Thoracic aorta (tissue), 2 donors: ENCODE measurements at places on chromosomes 7 and 10. TPM values are rescaled to one million over a fixed set of nuclear protein-coding genes. Genes with fewer than 3 reads are reported as not detected.
A peak's percentile ranks its signal among the peaks of the same experiment; 100 is the strongest.

- no peak overlapping the region for H3K4me3 ChIP-seq
- H3K27ac ChIP-seq, result no peak overlapping the region
- peaks cover 17% of the 10 kb centered on the region for H3K36me3 ChIP-seq
- no peak for DNase-seq
- H3K27me3 ChIP-seq, result no peaks in the 10 kb centered on the region
Measured at GRCh38 chr7:32588657-32589056, 93.4 kb downstream of the AVL9 start.

The BHLHA15 gene
- total RNA-seq, result not detected

DNA sequence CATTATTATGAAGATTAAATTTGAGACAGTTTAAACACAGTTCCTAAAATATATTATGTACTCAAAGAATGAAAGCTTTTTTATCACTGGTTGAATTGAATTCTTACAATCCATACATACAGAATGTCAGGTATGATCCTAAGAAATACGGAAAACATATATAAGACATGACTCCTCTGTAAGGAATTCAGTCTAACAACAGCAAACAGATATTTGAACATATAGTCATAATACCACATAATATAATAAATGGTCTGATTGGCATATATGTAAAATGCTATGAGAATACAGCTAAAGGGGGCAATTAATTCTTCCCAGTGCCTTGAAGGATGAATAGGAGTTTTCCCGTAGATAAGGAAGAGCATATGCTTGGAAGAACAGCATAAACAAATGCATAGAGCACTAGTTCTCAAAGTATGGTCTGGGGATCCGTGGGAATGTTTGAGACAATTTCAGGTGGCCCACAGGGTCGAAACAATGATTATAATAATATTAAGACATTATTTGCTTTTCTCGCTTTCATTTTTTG lies 10.6 kb upstream of the ARID5B start:
- DNase-seq, result no peak
- H3K27me3 ChIP-seq, result no peaks in the 10 kb centered on the region
- H3K4me3 ChIP-seq, result no peak overlapping the region
- no peaks in the 10 kb centered on the region for H3K36me3 ChIP-seq
- H3K27ac ChIP-seq, result no peak overlapping the region

- no peak for DNase-seq
- H3K27me3 ChIP-seq, result no peaks in the 10 kb centered on the region
- no peaks in the 10 kb centered on the region for H3K36me3 ChIP-seq
- peaks cover 34% of the 10 kb centered on the region for H3K4me1 ChIP-seq
Measured at GRCh38 chr7:28013441-28013840, 167.2 kb downstream of the JAZF1 start.

GRCh38 chr7:81469869-81470723 lies 299.8 kb downstream of the HGF start:
- DNase-seq, result no peak
- no peaks in the 10 kb centered on the region for H3K36me3 ChIP-seq
- no peaks in the 10 kb centered on the region for H3K27me3 ChIP-seq
- no peak overlapping the region for H3K4me3 ChIP-seq
- H3K4me1 ChIP-seq, result no peaks in the 10 kb centered on the region

- no peaks in the 10 kb centered on the region for H3K36me3 ChIP-seq
- DNase-seq, result no peak
- H3K27me3 ChIP-seq, result no peaks in the 10 kb centered on the region
- no peak overlapping the region for H3K27ac ChIP-seq
Measured at GRCh38 chr10:133106516-133106915, 18.8 kb downstream of the ADGRA1 start.

- no peaks in the 10 kb centered on the region for H3K36me3 ChIP-seq
- no peaks in the 10 kb centered on the region for H3K27me3 ChIP-seq
- DNase-seq, result no peak
- H3K4me1 ChIP-seq, result no peaks in the 10 kb centered on the region
- no peak overlapping the region for H3K27ac ChIP-seq
Measured at GRCh38 chr7:108265007-108265406, 134.8 kb upstream of the LAMB4 start.

The OIT3 gene
- not detected for total RNA-seq

DNA sequence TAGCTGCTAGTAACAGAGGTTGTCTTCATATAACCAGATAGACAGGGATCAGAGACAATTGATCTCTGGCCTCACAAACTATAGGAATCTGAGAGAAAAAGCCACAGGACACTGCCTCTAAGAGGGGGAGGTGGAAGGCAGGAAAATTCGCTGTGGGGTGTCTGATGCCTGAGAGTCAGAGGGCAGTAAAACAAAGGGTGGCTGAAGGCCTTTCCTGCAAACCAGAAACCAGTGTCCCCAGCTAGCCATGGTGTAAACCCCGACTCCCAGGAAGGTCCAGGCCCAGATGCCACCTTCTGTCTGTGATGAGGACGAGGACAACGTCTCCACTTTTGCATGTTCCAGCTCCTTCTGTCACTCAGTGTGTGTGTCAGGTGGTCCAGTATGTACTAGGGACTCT lies 215.1 kb downstream of the ADARB2 start:
- H3K4me3 ChIP-seq, result no peak overlapping the region
- H3K4me1 ChIP-seq, result no peaks in the 10 kb centered on the region
- H3K27me3 ChIP-seq, result no peaks in the 10 kb centered on the region
- no peak overlapping the region for H3K27ac ChIP-seq
- no peaks in the 10 kb centered on the region for H3K36me3 ChIP-seq

DNA sequence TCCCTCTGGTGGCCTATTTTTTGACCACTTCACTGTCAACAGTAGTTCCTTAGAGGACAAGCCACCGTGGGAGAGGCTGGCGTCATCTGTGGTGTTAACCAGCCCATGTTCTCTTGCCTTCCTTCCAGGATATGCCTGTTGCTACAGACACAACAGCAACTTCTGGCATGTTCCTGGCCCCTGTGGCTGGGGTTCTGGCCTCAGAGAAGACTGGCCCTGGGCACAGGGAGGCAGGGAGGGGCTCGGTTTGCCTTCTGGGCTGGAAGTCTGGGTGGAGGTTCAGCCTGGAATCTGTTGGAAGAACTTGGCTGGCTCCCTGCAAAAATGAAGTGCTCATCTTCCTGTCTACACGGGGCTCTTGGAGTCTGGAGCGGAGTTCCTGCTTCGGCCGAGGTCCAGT lies 25.7 kb downstream of the GOLGA7B start:
- H3K27me3 ChIP-seq, result no peaks in the 10 kb centered on the region
- H3K4me1 ChIP-seq, result no peaks in the 10 kb centered on the region
- H3K4me3 ChIP-seq, result no peak overlapping the region
- no peaks in the 10 kb centered on the region for H3K36me3 ChIP-seq
- H3K27ac ChIP-seq, result peak overlapping the region; percentile 40
- DNase-seq, result no peak

DNA sequence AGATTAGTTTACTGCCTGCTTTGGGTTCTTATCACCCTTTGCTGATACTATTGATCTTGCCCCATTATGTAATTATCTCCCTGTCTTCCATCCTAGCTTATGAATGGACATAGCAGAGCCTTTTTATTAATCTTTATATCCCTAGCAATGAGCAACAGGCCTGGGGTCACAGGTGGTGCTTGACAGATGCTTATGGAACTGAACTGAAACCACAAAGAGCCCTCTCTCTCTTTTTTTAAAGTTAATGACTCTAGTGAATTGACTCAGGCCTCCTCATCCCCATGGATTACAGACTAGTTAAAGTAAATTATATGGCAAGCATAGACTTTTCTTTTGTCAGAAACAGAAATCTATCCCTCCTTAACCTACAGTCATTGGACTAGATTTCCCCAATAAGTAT lies 265.2 kb downstream of the PHTF2 start:
- H3K4me1 ChIP-seq, result no peaks in the 10 kb centered on the region
- H3K4me3 ChIP-seq, result no peak overlapping the region
- DNase-seq, result no peak
- H3K27me3 ChIP-seq, result no peaks in the 10 kb centered on the region
- no peak overlapping the region for H3K27ac ChIP-seq

DNA sequence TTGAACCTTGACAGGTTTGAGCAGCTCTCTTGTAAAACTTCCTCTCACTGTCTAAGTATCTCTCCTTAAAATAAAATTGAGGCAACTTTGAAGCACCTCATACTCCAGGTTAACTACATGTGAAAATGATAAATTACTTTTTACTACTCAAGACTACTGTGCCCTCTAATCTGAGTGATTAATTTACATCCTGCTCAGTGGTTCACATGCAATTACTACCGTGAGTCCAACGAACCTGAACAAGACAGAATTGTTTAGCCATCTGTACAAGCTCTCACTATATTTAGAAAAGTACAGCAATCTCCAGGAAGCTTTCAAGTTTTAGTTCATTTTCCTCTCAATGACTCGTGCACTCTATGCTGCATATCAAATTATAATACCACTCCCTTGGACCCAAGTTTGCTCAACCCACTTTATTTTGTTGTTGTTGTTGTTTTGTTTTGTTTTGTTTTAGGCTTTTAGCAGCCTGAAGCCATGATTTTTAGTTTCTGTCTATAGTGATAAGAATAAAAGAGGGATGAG lies 21.2 kb downstream of the PDE1C start:
- no peak for DNase-seq
- H3K4me3 ChIP-seq, result no peak overlapping the region
- no peaks in the 10 kb centered on the region for H3K36me3 ChIP-seq
- H3K27me3 ChIP-seq, result no peaks in the 10 kb centered on the region
- no peaks in the 10 kb centered on the region for H3K4me1 ChIP-seq

The MDFIC gene
- 29.3 TPM for total RNA-seq

- H3K27me3 ChIP-seq, result no peaks in the 10 kb centered on the region
- no peak overlapping the region for H3K4me3 ChIP-seq
- H3K36me3 ChIP-seq, result no peaks in the 10 kb centered on the region
- H3K4me1 ChIP-seq, result peaks cover 4% of the 10 kb centered on the region
- H3K27ac ChIP-seq, result peak overlapping the region; percentile 24
Measured at GRCh38 chr10:110759523-110759922, 112.2 kb upstream of the PDCD4 start.

The PRDX3 gene
- total RNA-seq, result 77.6 TPM

GRCh38 chr10:99560277-99561126 lies 27.8 kb downstream of the NKX2-3 start:
- no peak for DNase-seq
- H3K4me3 ChIP-seq, result no peak overlapping the region
- H3K36me3 ChIP-seq, result no peaks in the 10 kb centered on the region
- no peaks in the 10 kb centered on the region for H3K4me1 ChIP-seq

- H3K36me3 ChIP-seq, result no peaks in the 10 kb centered on the region
- H3K4me3 ChIP-seq, result no peak overlapping the region
- no peaks in the 10 kb centered on the region for H3K4me1 ChIP-seq
Measured at GRCh38 chr10:6840201-6840691, 260.2 kb upstream of the PRKCQ start.

- no peak overlapping the region for H3K27ac ChIP-seq
- H3K4me1 ChIP-seq, result no peaks in the 10 kb centered on the region
- DNase-seq, result no peak
- H3K36me3 ChIP-seq, result no peaks in the 10 kb centered on the region
- no peak overlapping the region for H3K4me3 ChIP-seq
- H3K27me3 ChIP-seq, result no peaks in the 10 kb centered on the region
Measured at GRCh38 chr10:109348324-109348723, 575.0 kb downstream of the XPNPEP1 start.

The CFAP58 gene
- total RNA-seq, result 0.68 TPM

DNA sequence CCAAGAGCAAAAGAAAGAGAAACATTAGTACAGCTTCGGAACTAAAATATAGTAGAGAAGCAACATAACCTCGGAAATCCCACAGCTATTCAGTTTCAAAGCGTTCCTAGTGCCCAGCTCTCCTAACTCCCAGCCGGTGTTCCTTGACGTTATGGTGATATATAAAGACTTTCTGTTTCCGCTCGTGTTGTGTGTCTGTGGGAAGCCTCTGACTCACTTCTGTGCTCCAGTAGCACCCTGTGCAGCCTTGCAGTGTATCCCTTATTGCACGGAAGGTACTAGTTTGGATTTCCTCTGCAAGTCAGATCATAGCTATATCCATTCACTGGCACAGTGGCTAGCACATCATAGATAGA lies 535 bp downstream of the ASAH2B start:
- no peaks in the 10 kb centered on the region for H3K27me3 ChIP-seq
- peak overlapping the region; percentile 82 for H3K27ac ChIP-seq
- DNase-seq, result no peak
- peak overlapping the region; percentile 86 for H3K4me3 ChIP-seq

GRCh38 chr10:14329746-14330173 lies 964 bp downstream of the FRMD4A start:
- no peak for DNase-seq
- no peaks in the 10 kb centered on the region for H3K4me1 ChIP-seq
- H3K27me3 ChIP-seq, result no peaks in the 10 kb centered on the region

DNA sequence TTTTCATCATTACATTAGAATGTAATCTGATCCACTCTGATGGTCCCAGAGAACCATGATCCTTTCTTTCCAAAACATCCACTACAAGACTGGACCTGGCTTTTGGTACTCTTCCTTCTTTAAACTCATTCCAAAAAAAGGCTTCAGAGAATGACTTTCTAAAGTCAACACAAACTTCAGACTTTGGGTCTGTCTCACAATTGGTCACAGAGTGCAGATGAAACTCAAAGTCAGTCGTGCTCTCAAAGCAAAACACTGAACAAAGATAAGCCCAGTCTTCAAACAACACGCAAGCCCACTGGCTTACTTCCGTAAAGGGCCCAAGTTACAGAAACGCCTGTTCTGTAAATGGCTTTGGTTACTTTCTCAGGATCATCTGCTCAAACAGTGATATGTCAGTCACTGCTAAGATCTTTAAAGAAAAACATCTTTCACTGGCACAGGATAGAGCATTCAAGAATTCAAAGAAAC lies 250.9 kb upstream of the MKLN1 start:
- H3K4me1 ChIP-seq, result peaks cover 73% of the 10 kb centered on the region
- peaks cover 6% of the 10 kb centered on the region for H3K36me3 ChIP-seq
- H3K27ac ChIP-seq, result no peak overlapping the region
- no peak overlapping the region for H3K4me3 ChIP-seq
- no peaks in the 10 kb centered on the region for H3K27me3 ChIP-seq

DNA sequence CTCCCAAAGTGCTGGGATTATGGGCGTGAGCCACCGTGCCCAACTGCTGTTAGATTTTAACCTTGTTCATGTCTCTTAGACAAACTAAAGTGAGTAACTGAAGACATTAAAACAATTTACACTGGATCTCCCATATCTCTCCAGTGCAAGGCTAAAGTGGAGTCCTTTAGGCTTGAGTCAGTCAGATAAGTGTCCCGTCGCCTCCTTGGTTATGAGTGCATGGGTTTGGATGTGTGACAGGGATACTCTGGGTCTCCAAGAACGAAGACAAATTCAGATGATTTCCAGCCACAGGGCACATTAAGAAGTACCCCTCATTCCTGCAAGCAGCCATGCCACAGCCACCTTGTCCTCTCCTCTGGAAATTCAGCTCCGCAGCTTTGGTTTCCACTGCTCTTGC lies 66.1 kb upstream of the PDZD8 start:
- H3K4me1 ChIP-seq, result peaks cover 23% of the 10 kb centered on the region
- H3K27ac ChIP-seq, result peak overlapping the region; percentile 74
- H3K4me3 ChIP-seq, result peak overlapping the region; percentile 39
- no peaks in the 10 kb centered on the region for H3K36me3 ChIP-seq

DNA sequence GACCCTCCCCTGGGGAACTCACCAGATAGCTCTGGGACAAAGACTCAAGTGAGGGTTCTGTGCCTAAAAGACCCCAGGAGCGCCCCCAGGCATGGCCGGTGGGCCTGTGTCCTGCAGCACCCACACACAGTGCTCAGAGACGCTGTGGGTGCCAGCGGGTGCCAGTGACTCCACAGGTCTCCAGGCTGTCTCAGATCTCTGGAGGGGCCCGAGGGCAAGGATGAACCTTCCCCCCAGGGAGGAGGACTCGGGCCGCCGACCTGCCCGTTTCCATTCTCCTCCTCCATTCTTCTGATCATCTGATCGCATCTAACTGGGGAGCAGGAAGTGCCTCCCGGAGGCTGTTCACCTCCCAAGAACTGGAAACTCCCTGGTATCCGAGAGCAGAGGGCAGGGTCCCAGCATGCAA lies 980 bp downstream of the ADAM8 start:
- peaks cover 9% of the 10 kb centered on the region for H3K4me1 ChIP-seq
- peaks cover 10% of the 10 kb centered on the region for H3K36me3 ChIP-seq
- H3K27ac ChIP-seq, result no peak overlapping the region
- no peaks in the 10 kb centered on the region for H3K27me3 ChIP-seq
- DNase-seq, result no peak
